Endothelial cell (in vitro differentiated cells): ENCODE measurements at places on chromosomes 4 and X.
A peak's percentile ranks its signal among the peaks of the same experiment; 100 is the strongest.

DNA sequence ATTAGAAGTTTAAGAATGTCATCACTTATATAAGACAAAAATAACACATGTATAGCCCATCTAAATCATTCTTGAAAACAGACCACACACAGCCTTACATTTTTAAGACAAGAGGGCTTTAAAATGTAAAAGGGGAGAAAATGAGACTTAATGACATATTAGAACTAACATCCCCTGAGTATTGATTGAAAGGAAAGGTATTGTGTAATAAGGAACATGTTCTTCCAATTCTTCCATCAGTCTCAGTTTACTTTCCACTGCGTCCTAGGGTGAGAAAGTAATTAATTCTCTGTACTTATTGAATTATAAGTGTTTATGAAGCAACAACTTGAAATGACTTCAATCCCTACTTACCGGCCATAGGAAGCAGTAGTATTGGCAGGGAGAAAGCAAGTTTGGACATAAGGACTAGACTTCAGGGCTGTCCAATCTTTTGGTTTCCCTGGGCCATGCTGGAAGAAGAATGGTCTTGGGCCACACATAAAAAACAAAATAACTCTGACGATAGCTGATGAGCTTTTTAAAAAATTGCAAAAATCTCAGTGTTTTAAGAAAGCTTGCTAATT lies 202.7 kb upstream of the SPRY1 start:
- no peak for DNase-seq

DNA sequence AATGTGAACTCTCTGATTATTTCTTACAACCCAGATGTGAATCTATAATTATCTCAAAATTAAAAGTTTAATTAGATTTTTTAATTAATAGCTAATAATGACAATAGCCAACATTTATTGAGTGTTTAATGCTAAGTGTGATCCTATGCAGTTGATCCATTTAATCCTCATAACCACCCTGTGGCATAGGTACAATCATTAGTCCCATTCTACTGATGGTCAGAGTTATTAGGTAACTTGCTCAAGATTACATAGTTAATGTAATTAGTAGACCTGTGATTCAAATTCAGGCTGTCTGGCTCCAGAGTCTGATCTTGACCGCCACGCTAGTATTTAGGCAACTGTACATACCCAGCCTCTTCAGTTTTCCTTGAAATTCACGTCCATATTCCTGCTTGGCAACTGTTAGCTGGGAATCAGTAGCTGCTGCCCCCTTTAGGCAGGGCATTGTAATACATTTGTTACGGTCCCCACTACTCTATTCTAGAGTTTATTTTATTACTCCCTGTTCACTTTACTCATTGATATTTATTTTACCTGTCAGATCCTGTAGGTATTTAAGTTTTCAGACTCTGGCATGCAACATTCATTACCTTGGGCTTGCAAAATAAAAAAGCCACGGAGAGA lies 20.6 kb upstream of the TEC start:
- DNase-seq: peak; percentile 52

- DNase-seq: no peak
These were observed 12.6 kb downstream of the SGMS2 start for GRCh38 chr4:107837317-107837716.

GRCh38 chr4:37601531-37601930 lies 84.6 kb downstream of the RELL1 start:
- DNase-seq: no peak

DNA sequence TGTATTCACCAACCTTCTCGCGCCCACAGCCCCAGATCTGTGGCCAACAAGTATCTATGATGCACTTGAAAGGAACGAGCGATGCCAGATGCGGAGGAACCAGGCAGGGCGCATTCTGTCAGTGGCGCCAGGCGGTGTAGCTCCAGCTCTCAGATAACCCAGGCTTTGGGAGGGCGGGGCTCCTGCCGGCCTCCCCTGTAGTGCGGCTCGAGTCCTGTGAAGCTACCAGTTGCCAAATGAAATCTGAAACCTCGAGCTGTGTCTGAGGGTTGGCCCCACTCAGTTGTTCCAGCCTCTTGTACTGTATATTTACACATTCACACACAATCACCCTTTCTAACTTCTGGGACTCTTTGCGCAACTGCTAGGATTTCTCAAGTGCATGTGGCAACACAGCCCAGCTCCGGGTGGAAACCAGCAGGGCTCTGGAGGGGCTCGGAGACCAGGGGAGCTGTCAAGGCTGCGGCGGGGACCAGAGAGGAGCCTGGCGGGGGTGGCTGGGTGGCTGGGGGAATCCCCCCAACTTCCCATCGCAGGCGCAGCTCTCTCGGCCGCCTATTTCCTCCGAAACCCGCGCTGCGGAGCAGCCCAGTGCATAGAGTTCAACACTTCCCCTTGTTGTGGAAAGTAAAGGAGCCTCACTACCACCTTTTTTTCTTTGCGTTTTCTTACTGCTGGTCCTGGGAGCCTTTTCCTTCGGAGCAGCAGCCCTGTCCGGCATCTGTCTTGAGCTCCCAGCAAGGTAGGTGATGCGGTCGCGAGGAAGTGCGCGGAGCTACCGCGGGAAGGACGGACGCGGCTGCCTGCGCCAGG lies at the start of gene ARHGAP24:
TSS of gene ARHGAP24 (plus strand) at position 333 of the 813 bp plus-strand sequence.
- DNase-seq: peak; percentile 61

- DNase-seq: no peak
These were observed 2.0 kb downstream of the MID1IP1 start for GRCh38 chrX:38803243-38803587.

GRCh38 chrX:361231-362145 lies 25.2 kb downstream of the PPP2R3B start:
- DNase-seq: no peak

GRCh38 chrX:56947699-56948098 lies 47.6 kb downstream of the SPIN3 start:
- no peak for DNase-seq

- no peak for DNase-seq
These were observed 609.3 kb upstream of the IGFBP7 start for GRCh38 chr4:57719456-57719855.
